MM.1S (cell line): ENCODE measurements at places on chromosomes 3 and 15.

GRCh38 chr3:23856286-23856685, 50.5 kb downstream of the UBE2E1 start:
- no peak for DNase-seq
- H3K36me3 ChIP-seq: peaks cover 7% of the 10 kb centered on the region; the same call in 1 of the 2 replicates
- H3K4me1 ChIP-seq: peaks cover 17% of the 10 kb centered on the region; the same call in 1 of the 2 replicates
- no peak overlapping the region for H3K27ac ChIP-seq
- H3K4me3 ChIP-seq: no peak overlapping the region

DNA sequence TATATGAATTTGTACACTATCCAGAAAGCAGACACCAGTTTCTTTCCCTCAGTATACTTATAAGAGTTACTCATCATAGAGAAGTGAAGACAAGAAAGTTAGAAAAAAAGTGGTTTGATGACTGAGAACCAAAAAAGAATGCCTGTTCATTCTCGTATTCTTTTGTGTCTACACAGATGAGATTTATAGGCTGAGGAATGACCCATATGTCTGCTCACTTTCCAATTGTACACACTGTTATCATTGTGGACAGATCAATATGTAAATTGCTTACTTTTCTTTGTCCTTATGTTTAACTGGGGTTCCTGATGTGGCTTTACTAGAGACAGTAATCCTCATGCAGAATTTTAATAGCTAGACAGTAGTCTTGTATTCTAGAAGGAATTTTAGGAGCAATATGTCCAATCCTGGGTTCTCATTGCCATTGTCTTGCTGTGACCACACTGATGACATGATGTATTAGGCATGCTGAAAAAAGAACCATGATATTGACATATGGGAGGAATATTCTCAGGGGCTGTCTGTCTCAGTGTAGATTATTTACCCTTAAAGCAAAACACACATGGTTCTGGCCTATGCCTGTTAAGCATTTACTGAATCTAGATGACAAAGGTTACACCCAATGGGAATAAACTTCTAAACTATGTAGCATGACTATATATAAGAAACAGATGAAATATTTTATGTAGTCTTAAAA, 669.7 kb downstream of the ROBO1 start:
- DNase-seq: no peak
- H3K27me3 ChIP-seq: no peaks in the 10 kb centered on the region
- H3K27ac ChIP-seq: no peak overlapping the region
- H3K4me1 ChIP-seq: no peaks in the 10 kb centered on the region
- no peak overlapping the region for H3K4me3 ChIP-seq
- no peaks in the 10 kb centered on the region for H3K36me3 ChIP-seq

GRCh38 chr3:124384527-124384926, 345.7 kb upstream of the UMPS start:
- H3K4me1 ChIP-seq: peaks cover 16% of the 10 kb centered on the region
- H3K27me3 ChIP-seq: no peaks in the 10 kb centered on the region

GRCh38 chr3:12618426-12618825, 45.5 kb downstream of the RAF1 start:
- H3K27ac ChIP-seq: no peak overlapping the region
- no peak for DNase-seq
- H3K36me3 ChIP-seq: peaks cover 7% of the 10 kb centered on the region; the same call in 1 of the 2 replicates
- H3K4me3 ChIP-seq: no peak overlapping the region
- peaks cover 27% of the 10 kb centered on the region for H3K4me1 ChIP-seq

DNA sequence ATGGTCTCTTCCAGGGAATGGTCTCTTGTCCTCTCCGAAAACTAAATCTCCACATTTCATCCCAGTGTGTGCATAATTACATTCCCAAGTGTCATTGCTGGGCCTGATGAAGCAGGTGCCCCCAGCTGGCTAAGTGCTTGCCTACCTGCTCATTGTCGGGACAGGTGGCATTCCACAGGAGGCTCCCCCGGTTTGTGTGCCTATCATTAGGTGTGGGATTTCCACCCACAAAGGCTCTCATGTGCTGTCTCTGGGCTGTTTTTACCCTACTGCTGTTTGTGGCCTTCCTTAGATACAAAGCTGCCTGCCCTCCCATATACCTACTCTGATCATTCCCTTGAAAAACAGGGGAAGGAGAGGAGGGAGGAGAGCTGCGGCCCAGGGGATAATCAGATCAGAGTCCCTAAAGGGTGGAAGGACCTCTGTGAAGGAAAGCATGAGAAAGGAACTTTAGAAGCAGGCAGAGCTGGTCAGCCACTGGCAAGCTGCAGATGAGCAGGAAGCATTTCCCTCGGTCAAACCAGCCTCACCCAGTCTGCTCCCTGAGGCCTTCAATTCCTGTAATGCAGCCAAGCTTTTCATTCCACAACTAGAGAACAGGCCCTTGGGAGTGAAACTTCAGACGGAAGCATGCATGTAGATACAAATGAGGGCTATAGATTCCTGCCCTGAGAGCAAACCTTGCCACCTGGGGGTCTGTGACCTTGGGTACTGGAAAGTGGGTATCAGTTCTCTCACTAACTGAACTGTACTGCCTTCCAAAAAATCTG, 60.7 kb upstream of the HEG1 start:
- no peaks in the 10 kb centered on the region for H3K27me3 ChIP-seq
- no peaks in the 10 kb centered on the region for H3K36me3 ChIP-seq
- H3K27ac ChIP-seq: no peak overlapping the region
- H3K4me1 ChIP-seq: no peaks in the 10 kb centered on the region
- no peak overlapping the region for H3K4me3 ChIP-seq

- no peaks in the 10 kb centered on the region for H3K4me1 ChIP-seq
- peaks cover 14% of the 10 kb centered on the region for H3K36me3 ChIP-seq
- no peaks in the 10 kb centered on the region for H3K27me3 ChIP-seq
- H3K4me3 ChIP-seq: no peak overlapping the region
- H3K27ac ChIP-seq: no peak overlapping the region
These were observed 68.3 kb downstream of the KLHL25 start for GRCh38 chr15:85726454-85726853.

GRCh38 chr15:27744641-27745040, 354.5 kb downstream of the OCA2 start:
- no peak overlapping the region for H3K27ac ChIP-seq
- no peaks in the 10 kb centered on the region for H3K4me1 ChIP-seq
- H3K4me3 ChIP-seq: no peak overlapping the region
- no peak for DNase-seq
